Activated naive CD4-positive, alpha-beta T cell (primary cell): ENCODE measurements at places on chromosomes 6 and 20.

- DNase-seq, result no peak
Measured at GRCh38 chr6:128098000-128098581, 197.2 kb upstream of the THEMIS start.

GRCh38 chr6:45923831-45924391 is 91.7 kb downstream of the CLIC5 start:
- no peak for DNase-seq

DNA sequence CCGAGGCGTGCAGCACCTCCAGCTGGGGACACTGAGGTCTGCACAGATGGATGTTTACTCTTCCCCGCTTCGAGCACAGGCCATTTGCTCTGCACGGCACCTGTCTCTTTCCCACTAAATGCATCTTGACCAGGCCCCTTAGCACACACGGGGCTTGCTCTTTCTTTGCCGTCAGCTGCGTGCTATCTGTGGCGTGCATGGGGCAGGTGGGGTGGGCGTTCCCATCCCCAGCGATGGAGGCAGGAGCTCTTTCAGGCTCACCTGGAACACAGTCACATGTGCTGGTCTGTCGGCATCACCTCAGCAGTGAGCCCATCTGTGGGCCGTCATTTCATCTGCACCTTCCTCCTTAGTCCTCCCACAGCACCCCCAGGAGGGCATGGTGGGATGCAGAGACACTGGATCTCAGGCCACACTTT is 35.1 kb downstream of the RBM38 start:
- no peak for DNase-seq

GRCh38 chr20:50460608-50461267 is 49.4 kb upstream of the PTPN1 start:
- DNase-seq, result peak; percentile 74

DNA sequence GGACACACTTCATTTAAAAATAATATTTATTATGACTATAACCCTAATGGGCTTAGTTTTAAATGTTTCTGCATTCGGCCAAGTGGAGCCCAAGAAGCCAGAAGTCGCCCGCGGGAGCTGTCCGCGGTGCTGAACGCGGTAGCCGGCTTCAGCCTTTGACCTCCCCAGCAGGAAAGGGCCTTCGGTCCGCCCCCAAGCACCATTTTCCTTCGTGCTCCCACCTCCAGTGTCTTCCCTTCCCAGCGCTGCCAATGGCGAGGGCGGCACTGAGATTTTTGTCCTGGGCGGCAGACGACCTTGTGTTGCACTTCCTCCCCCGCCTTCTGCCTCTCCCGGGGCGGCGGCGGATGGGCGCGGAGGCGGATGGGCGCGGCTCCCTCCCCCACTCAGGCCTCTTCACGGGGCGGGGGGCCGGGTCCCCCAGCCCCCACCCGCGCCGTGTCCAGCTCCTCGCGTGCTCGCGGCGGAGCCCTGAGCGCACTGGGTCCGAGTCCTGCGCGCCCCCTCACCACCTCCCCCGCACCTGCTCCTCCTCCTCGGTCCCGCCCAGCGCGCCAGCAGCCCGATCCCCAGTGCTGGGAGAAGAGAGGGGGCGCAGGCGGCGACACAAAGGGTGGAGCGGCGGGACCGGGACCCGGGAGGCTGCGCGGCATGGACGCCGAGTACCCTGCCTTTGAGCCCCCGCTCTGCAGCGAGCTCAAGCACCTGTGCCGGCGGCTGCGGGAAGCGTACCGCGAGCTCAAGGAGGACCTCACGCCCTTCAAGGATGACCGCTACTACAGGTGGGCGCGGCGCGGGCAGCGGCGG is 23.6 kb upstream of the TMEM181 start:
- DNase-seq, result no peak

GRCh38 chr20:34420146-34420545 is 57.1 kb downstream of the ITCH start:
- DNase-seq, result no peak

GRCh38 chr6:28977341-28978132 is 27.6 kb downstream of the ZNF311 start:
- DNase-seq, result no peak

DNA sequence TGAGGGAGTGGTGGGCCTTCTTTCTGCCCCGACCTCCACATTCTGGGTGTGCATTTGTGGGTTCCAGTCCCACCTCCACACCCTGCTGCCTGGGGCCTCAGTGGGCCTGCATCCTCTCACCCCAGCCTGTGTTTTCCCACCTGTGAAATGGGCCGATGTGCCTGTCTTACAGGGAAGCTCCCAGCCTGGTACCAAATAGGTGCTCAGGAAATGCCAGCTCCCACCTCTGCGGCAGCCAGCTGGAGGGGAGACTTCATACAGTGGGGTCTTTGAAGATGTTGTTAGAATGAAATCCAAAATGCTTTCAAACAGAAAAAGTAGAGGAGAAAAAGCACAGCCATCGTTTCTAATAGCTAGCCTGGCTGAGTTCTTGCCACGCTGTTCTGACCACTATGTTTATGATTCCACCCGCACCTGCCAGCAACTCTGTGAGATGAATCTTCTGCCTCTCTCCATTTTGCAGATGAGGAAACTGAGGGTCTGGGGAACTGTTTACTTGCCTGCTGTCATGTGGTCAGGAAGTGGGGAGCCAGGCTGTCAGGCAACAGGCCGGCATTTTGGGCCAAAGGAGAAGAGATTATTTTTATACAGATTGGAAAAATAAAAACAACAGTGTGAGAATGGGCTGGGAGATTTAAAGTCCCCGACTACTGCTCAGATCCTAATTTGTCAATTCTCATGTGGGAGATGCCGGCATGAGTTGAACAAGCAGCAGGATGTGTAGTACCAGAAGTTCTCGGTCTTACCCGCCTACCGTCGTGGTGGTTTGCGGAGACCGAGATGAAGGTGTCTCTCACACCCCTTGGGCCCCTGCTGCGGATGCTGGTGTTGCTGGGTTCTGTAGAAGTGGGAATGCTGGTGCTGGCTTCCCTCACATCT is 4.6 kb downstream of the TMEM181 start:
- DNase-seq, result no peak

- DNase-seq, result no peak
Measured at GRCh38 chr6:158782432-158783166, 36.6 kb downstream of the EZR start.

DNA sequence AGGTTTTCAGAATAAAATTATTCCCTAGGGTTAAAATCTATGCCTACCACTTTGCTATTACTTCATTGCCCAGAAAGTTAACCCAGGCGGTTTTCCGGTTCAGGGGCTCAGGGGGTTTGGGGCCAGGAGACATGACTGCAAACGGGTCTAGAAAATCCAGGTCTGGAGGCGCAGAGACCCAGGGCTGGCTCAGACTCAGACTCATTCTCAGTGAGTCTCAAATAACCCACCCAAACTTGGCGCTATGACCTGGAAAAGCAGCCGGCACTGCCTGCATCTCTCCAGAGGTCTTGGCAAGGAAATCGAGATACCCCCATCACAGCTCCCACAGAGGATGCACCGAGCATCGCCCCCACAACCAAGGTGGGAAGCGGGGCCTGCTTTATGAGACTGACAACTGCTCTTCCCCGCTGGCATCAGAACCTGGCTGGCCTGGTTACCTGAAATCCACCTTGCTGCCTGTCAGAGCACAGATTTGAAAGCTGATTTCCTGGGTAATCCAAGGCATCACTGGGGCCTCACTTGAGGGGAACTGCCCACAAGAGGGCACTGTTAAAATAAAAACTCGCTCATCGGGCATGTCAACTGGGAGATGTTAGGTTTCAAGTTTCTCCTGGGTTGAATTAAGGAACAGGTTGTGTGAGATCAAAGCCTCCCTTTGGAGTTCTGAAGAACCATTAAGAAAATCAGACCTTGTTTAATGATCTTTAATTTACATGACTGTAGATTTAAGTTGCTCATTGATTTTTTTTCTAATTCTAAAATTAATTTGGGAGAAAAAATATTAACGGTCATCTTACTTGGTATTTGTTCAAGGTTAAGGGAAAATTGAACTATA is 55.1 kb downstream of the KIF16B start:
- no peak for DNase-seq

- no peak for DNase-seq
Measured at GRCh38 chr20:24892522-24892921, 56.5 kb upstream of the CST7 start.

DNA sequence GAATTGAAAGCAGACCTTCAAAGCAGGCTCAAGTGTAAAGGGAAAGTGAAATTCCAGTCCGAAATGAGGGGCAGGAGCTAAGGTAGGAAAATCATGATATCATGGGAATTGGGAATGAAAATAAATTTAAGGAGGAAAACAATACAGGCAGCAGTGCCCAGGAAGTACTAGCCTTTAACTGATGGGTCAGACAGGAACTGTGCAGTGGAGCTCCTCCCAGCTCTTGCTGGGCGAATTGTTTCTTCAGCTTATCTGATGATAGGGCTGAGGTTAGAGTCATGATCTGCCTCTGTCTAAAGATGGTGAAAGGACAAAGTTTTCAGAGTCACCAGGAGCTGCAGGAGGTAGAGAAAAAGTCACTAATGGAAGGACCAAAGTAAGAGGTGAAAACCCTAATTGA is 457.9 kb upstream of the PTCHD4 start:
- DNase-seq, result no peak

- no peak for DNase-seq
Measured at GRCh38 chr6:157471077-157471686, 90.2 kb downstream of the ZDHHC14 start.

- DNase-seq, result no peak
Measured at GRCh38 chr20:3413393-3413889, 6.0 kb upstream of the DNAAF9 start.

DNA sequence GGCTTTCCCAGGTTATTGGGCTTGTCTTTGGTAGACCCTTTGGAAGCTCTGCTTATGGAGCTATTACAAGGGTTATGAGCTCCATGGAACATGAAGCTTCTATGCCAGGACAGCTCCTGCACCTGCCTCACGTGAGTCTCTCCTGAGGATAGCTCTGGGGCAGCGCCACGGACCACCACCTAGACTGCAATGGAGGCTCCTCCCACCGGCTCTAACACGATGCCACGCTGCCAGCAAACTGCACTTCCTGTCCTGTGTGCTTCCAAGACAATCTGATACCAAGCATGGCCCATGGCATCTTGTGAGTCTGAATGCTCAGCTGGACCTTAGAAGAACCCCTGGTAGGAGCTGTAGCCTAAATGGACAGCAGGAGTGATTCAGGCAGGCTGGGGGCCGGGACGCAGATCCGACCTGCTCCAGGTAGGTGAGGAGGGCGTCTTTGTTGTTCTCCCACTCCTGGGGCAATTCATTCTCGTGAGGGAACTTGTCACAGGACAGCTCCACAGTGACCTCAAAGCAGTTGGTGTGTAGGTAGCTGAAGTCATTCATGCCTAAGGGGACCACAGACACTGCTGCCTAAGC is 5.5 kb downstream of the CPXM1 start:
- no peak for DNase-seq

GRCh38 chr20:63864545-63864977 is 509 bp upstream of the TPD52L2 start:
- DNase-seq, result no peak

DNA sequence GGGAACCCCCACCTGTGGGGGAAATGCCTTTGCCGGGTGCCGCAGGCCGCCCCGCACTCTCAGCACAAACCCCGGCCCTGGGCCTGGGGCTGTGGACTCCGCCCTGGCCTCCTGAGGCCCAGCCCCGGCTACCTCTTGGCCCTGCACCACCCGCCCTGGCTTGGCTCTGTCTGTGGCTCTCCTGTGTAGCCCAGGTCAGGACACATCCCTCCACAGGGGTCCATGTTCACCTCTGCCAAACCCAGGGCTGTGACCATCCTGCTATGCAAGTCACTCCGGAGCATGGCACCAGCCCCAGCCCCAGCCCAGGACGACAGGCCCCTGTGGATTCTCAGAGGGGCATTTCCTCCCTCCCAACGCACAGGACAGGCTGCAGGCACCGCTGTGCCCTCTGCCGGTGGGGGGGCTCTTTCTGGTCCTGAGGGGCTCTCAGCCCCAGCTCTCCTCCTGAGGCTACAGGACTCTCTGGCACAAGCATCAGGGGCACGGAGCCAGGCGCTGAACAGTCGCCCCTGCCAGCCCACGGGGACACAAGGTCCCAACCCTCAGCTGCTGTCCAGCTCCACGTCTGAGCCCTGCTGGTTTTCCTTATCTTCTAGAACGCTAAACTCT is 45.7 kb downstream of the TAF4 start:
- no peak for DNase-seq

- DNase-seq, result no peak
Measured at GRCh38 chr20:8210749-8211148, 78.7 kb downstream of the PLCB1 start.

- DNase-seq, result no peak
Measured at GRCh38 chr6:154786144-154786868, 53.1 kb downstream of the SCAF8 start.

DNA sequence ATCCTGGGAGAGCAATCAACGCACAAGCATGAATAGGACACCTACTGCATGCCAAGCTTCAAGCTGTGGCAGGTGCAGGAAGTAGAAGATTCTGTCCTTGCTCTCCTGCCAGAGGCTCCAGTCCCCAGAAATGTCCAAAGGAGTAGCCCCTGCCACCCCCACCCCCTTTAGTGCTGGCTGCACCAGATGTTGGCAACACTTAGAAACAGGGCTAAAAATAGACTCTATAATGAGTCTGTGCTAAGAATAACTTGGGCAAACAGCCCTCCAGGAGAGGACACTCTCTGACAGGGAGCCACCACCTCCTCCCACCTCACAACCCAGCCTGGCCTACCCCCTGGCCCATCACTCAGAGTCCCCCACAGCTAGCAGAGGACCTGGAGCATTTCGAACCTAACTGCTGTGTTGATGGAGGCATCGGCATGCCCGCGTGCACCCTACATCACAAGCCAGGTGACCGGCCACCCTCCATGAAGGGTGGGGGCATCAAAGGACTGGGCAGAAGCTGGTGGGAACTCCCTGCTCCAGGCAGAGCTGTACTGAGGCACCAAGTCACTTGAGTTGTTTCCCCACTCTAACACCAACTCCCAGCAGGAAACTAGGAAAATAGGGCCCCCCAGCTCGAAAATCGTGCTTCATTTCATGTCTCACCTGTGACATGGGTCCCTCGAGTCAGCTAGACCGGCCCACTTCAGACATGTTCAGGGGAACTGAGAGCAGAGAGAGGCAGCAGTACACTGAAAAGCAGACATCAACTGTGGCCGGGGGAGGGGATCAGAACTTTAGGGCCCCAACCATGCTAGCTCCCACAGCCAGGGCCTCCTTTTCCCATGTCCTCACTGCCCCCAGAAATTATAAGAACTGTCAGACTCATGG is 18.7 kb downstream of the TFEB start:
- DNase-seq, result no peak

- DNase-seq, result no peak
Measured at GRCh38 chr6:154229786-154230185, 126.8 kb downstream of the IPCEF1 start.
